ENCODE measurements at places on chromosomes 7 and 10. TPM values are rescaled to one million over a fixed set of nuclear protein-coding genes. Genes with fewer than 3 reads are reported as not detected.

- no peak for DNase-seq
Measured at GRCh38 chr7:28301148-28301641, 111.1 kb upstream of the CREB5 start.

Gene GTPBP10
- 18.2 TPM for total RNA-seq

- no peak for DNase-seq
Measured at GRCh38 chr7:25752967-25753791, 398.8 kb upstream of the NFE2L3 start.

Gene SFTPA1
- total RNA-seq = not detected

- peak; percentile 62 for DNase-seq
Measured at GRCh38 chr10:127996586-127996985, 89.7 kb downstream of the PTPRE start.

Gene INSYN2A
- total RNA-seq = 0.30 TPM

- no peak for DNase-seq
Measured at GRCh38 chr7:135175931-135176330, 5.4 kb upstream of the CYREN start.

Gene GIMAP4
- 23.7 TPM for total RNA-seq

Data from tibial nerve (tissue), 4 donors.